Activated T-helper 1 cell treated with anti-CD3 and anti-CD28 coated beads, Interleukin-2, amount 50 U/mL, for 16 hours (primary cell): ENCODE measurements at places on chromosomes 5 and 9.

DNA sequence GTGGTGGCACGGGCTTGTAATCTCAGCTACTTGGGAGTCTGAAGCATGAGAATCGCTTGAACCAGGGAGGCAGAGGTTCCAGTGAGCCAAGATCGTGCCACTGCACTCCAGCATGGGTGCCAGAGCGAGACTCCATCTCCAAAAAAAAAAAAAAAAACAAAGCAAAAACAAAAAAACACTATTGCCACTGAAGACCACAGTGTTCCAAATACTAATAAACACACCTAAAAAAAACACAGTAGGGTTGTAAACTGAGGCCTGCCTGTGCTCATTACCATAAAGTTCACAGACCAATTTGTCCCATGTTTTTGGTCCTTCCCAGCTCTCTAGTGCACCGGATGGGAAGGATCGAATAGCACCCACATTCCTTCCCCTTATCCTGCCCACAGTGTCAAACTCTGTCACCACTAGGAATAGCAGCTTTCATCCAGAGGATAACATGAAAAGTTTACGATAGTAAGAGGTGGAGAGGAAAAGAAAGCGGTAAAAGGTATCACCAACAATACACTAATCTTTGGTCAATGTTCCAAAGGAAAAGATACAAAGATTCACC is 49.2 kb downstream of the MYO10 start:
- DNase-seq: no peak

GRCh38 chr5:17813214-17813613 is 179.0 kb downstream of the TAF11L14 start:
- DNase-seq: no peak

- DNase-seq: no peak
Measured at GRCh38 chr5:76986825-76987526, 34.1 kb downstream of the CRHBP start.

- DNase-seq: no peak
Measured at GRCh38 chr5:10534561-10535530, 29.0 kb upstream of the ANKRD33B start.

DNA sequence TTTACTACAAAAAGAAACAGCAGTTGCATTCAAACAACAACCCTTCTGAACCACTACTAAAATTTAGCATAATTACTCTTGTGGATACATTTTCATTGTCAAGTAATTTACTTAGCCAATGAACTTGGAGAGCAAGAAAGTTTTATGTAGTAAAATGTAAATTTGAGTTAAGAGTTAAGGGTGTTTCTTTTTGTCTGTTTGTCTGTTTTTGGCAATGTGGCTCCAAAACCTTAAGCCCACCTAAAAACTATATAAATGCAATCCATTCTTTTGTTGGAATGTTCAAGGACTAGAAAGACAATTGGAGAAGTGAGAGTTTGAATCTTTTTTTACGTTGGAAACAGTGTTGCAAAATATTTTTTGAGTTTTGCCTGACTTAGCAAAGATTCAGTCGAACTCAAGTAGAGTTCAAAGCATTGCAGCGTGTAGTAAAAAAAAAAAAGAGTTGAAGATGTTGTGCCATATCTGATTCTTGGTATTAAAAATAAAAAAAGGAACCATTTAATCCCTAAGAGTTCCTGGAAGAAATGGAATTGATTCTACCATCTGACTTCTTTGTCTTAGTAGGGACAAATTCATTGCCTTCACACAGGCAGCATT is 867 bp downstream of the SYK start:
- DNase-seq: no peak

GRCh38 chr5:144142824-144143162 is 27.7 kb downstream of the YIPF5 start:
- no peak for DNase-seq

DNA sequence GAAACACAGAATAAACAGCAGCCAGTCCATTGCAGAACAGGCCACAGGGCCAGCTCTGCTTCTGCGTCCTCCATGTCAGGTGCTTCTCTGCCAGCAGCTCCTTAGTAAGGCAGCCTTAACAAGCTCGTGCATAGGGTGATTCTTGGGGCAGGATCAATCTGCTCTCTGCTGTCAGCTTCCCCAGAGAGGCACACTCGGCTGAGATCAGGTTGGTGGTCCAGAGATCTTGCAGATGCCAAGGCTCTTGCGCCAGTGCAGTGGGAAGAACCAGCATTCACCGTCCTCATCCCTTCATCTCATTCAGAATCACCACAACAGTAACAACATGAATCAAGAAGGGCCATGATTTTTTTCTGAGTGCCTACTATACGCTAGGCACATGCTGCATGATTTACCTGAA is 49.0 kb upstream of the ALDH1B1 start:
- no peak for DNase-seq

- peak; percentile 14 for DNase-seq
Measured at GRCh38 chr5:140725799-140726471, 25.7 kb downstream of the ZMAT2 start.

DNA sequence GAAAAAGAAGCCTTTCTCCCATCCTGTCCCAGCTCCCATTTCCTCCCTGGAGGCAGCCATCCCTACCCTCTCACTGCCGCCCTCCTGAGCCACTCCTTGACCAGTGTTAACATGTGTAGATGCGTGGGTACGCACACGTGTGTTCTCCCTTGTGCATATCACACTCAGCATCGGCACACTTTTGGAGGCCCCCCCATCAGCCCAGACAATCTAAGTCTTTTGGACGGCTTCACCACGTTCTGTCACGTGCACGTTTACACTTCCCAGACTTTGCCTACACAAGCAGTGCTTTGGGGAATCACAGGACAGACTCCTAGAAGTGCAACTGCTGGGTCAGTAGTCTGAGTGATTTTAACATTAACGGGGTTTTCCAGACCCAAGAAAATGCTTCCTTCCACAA is 18.0 kb downstream of the HRH2 start:
- no peak for DNase-seq

- no peak for DNase-seq
Measured at GRCh38 chr5:135127439-135128240, 93.6 kb upstream of the PITX1 start.
